ENCODE measurements at places on chromosomes 5 and 9.

- DNase-seq: no peak
Measured at GRCh38 chr9:9997585-9997984, 615.2 kb downstream of the PTPRD start.

DNA sequence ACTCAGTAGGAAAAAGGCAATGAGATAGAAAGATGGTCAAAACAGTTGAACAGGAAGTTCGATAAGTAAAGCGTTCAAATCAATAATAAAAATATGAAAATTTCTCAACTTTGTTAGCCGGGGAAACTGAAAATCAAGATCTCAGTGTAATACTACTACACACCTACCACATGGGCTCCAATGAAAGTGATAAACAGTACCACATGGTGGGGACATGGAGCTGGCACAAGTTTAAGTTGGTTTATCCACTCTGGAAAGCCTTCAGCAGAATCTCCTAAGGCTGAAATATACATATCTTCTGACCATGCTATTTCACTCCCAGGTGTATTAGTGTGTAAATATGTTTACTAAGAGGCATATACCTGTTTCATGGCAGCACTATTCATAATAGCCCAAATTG, 126.8 kb downstream of the NXNL2 start:
- no peak for DNase-seq

- DNase-seq: no peak
Measured at GRCh38 chr9:16726029-16726428, 144.4 kb downstream of the BNC2 start.

- no peak for DNase-seq
Measured at GRCh38 chr5:96590796-96591195, 71.4 kb upstream of the CAST start.

GRCh38 chr5:89301321-89302025, 418.5 kb upstream of the MEF2C start:
- no peak for DNase-seq

GRCh38 chr9:34459356-34459755, 751 bp downstream of the DNAI1 start:
- no peak for DNase-seq

- DNase-seq: no peak
Measured at GRCh38 chr5:74205767-74206578, 434.6 kb downstream of the ENC1 start.

DNA sequence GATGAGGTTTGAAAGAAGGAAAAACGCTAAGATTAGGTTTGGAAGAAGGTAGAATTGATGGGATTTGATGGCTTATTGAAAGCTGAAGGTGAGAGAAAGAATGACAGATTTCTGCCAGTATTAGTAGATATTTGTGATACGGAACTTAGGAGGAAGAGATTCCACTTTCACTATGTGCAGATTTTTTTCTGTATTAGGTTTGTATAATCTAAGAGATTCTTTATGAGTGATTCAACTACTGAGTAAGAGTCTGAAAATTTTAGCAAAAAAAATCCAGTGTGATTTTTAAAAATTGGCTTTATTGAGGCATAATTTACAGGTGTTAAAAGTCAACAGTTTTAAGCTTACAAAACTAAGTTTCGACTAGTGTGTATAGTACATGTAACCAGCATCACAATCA, 54.1 kb downstream of the AP3S1 start:
- DNase-seq: no peak

- no peak for DNase-seq
Measured at GRCh38 chr5:96582343-96582742, 79.8 kb upstream of the CAST start.

GRCh38 chr9:14029806-14030374, 284.1 kb downstream of the NFIB start:
- no peak for DNase-seq

GRCh38 chr5:169395136-169395535, 94.2 kb upstream of the SLIT3 start:
- DNase-seq: no peak

DNA sequence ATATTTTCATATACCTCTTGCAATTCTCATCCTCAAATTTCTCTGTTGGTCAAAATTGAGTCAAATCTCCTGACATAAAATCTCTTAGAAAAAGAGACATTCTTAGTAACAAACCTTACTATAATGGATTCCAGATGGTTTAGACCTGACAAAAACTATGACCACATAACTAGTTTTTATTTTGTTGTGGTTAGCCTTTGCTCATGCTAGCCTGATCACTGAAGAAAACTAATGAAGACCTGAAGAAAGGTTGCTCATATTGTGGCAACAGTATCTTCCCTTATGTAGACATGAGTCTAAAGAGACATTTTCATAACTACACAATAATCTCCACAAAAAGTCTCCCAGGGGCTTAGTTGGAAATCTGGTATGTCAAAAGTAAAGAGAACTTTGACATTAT, 274.1 kb upstream of the TMEM161B start:
- DNase-seq: no peak
